ENCODE measurements at places on chromosomes 16 and 17. TPM values are rescaled to one million over a fixed set of nuclear protein-coding genes. Genes with fewer than 3 reads are reported as not detected.

CACNB1 gene
- total RNA-seq, result 6.5 TPM

GRCh38 chr16:85046472-85046916, 18.9 kb downstream of the KIAA0513 start:
- DNase-seq, result no peak

DNA sequence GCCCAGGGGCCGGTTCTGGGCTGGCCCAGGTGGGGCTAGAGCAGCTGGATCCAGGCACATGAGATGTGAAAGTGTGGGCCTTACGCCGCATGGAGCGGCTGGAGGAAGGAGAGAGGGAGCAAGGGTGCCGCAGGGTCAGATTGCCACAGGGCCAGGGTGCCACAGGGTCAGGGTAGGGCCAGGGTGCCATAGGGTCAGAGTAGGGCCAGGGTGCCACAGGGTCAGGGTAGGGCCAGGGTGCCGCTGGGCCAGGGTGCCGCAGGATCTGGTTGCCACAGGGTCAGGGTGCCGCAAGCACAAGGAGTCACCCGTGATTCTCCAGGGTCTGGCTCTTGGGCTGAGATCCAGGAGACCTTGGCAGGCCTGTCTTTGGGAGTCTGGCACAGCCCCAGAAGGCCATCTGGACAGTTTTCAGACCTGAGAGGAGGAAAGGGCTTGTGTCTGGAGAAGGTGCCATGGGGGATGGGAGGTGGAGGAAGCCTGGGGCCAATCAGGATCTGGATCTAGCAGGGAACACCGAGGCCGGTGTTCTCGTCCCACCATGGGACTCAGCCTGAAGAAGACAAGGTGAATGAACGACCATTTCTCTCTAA, 13.1 kb upstream of the LASP1NB start:
- DNase-seq, result no peak

CORO6 gene
- total RNA-seq, result 0.25 TPM

DOC2B gene
- total RNA-seq, result 0.97 TPM

- DNase-seq, result no peak
Measured at GRCh38 chr16:57721356-57722209, 14.0 kb upstream of the KATNB1 start.

GRCh38 chr17:71846561-71847110, 274.2 kb upstream of the SOX9 start:
- DNase-seq, result no peak

DNA sequence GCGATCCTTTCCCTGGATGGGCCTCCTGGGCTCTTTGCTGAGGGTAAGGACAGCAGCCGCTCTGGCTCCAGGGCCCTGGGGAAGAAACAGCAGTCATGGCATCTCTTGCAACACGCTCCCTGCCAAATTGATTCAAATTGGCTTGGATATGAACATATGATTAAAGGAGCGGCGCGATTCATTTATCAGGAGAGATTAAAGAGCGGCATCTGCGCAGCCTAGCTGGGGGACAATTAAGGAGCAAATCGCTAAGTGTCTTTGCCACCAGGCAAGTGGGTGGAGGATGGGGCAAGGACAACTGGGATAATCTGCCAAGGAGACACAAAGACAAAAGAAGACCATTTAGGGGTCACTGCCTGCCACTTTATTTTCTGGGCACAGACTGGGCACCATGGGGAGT, 27.8 kb downstream of the PIPOX start:
- DNase-seq, result no peak

DNA sequence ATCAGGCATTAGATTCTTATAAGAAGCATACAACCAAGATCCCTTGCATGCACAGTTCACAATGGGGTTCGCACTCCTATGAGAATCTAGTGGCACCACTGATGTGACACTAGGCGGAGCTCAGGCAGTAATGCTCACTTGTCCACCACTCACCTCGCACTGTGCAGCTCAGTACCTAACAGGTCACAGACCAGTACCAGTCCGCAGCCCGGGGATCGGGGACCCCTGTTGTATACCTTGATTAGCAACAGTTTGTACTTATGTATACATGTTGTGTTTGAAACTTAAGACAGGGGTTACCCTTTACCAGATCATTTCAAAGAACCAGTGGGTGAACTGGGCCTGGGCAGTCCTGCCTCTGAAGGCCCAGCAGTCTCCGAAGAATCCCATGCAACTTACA, 103.7 kb downstream of the PMP22 start:
- DNase-seq, result no peak

GRCh38 chr17:8073627-8074484, 13.7 kb downstream of the ALOX12B start:
- peak; percentile 58 for DNase-seq

DNA sequence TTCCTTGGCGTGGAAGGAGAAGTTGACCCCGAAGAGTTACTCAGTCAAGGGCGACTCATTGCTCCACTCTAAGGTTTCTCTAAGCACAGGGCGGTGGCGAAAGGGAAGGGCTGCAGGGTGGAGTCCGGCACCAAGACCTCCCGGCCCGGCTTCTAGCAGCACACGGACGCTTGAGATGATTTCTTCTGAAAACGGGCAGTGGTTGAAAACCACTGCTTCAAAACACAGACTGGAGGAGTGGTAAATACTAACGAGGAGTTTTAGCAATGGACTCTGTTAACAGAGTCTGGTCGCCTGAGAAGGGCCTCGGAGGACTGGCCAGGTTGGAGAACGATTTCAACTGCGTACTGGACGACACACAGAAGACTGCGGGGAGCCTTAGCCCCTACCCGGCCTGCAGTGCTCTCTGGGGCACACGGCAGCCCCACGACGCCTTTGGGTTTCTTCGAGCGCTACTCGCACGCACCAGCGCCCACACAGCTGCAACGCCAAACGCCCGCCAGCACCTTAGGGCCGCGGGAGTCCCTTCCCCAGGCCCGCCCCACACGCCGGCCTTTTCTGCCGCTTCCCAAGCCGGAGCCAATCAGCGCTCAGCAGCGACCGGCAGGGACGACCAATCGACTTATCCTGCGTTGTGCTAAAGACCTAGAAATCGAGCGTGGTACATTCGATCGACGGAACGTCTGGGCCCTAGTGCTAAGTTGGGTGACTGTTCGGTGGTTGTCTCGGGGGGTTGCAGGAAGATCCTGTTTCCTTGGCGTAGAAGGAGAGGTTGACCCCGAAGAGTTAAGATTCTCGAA, 14.4 kb upstream of the CA4 start:
- peak; percentile 62 for DNase-seq

GRCh38 chr16:70687102-70687511, 1.3 kb upstream of the MTSS2 start:
- DNase-seq, result no peak

HEATR9 gene
- not detected for total RNA-seq

DNA sequence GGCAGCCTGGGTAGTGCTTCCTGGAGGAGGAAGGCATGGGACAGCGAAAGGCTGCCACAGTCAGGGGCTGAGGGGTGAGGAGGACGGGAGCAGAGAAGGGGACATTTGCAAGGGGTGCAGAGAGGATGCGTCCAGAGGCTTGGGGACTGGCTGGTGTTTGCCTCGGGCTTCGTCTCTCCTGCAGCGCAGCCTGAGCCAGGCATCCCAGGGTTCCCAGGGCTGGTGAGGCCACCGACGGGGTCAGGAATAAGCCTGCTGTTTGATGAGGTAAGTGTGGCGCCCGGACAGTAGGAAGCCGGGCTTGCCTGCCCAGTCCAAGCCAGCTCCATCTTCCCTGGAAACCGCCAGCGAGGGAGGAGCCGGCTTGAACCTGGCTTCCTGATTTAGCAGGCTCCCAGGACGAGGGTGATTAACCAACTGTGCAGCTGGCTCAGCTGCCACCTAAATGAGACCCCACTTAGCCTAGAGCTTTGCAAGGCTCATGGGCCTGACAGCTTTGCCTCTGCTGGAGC, 47.8 kb downstream of the PITPNM3 start:
- DNase-seq, result no peak

DNA sequence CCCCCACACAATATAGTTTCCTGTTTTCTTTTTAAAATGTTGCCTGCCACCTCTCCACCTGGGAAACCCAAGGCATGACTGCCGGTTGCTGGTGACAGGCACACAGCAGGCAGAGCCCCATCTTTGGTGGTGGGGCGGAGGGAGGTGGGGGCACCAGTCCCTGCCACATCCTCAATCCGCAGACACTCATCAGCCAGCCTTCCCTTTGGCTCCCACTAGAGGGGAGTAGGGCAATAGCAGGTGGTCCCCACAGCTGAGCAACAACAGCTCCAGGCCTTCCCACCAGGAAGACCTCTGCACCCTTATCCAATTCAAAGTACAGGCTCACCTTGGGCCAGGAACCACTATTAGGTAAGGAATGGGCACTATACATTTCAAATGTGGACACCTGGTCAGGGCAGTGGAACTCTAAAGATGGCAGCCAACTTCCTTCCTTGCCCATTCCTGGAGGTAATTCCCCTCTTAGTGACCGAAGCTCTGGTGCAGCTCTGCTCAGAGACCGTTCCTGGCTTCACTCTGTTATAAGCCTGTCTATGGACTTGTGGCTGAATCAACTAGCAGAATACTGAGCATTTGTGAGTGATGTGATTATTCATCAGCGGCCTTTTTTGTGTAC, 13.9 kb downstream of the RECQL5 start:
- no peak for DNase-seq

CTRL gene
- total RNA-seq, result 2.2 TPM

TNFRSF13B gene
- total RNA-seq, result not detected

DNA sequence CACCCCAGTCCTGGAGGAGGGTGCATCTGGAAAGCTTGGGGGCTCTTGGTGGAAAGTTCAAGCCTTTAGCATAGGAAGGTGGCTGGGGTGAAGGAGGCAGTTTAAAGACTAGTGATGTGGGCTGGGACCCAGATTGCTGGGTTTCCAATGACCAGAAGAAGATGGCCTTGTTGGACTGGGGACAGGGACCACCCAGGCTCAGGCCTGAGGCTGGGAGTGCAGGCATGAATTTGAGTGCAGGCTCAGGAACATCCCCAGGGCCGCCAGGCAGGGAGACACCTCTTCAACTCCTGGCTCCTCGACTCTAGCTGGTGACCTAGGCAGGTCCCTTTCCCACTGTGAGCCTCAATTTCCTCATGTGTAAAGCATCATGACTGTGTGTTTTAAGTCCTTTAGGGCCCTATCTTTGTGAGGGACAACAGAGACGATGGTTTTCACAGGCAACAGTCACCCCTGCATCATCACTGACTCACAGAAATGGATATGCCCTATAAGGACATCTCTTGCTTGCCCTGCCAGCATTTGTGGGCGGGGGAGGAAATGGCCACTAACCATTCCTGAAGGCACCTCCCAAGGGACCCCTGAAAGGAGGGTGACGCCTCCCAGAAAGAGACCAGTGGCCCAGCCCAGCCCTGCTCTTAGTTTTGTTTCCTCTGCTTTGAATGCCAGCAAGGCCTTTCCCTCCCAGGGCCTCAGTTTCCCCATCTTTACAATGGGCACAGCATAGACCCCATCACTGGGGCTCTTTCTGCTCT, 11.1 kb downstream of the NLRC5 start:
- DNase-seq, result no peak

DNA sequence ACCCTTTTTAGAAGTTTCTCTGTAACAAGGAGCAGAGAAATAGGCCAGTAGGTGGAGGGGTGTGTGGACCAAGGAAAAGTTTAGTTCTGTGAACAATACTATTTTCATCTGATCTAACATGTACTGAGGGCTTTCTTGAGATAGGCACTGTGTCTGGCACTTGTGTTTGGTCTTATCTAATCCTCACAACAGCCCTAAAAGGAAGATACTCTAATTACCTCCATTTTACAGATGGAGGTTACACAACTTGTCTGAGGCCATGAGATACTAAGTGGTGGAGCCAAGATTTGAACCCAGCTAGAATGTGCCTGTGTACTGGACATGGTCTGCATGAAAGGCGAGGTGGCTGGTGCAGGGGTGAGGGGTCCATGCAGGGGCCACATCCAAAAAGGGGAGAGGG, 4.5 kb downstream of the TNFSF12 start:
- DNase-seq, result no peak

GRCh38 chr17:68749349-68750207, 148.4 kb upstream of the FAM20A start:
- DNase-seq, result no peak

DNA sequence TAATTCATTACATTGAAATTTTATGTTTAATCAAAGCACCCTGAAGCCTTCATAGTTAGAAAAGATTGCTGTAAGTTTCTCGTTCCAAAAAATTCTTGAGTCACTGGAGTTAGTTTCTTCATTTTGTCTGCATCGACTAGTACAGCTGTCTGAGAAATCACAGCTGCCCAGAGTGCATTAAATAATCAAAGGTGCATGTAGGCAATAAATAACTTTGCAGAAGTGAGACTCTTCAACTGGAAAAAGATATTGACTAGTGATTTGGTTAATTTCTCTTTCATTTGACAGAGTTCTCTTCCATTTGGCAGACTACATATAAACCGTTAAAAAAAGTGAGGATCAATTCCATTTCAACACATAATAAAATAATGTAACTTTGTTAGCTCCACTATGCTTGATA, 234.0 kb downstream of the CNTNAP4 start:
- DNase-seq, result no peak

Data from HT-29 (cell line).